ENCODE measurements at places on chromosomes 5 and 9.
A peak's percentile ranks its signal among the peaks of the same experiment; 100 is the strongest.

- DNase-seq: no peak
Observed at GRCh38 chr9:133116346-133117231, 4.5 kb downstream of the RALGDS start.

GRCh38 chr9:22084336-22085035 lies 75.4 kb upstream of the CDKN2B start:
- DNase-seq: peak; percentile 24

DNA sequence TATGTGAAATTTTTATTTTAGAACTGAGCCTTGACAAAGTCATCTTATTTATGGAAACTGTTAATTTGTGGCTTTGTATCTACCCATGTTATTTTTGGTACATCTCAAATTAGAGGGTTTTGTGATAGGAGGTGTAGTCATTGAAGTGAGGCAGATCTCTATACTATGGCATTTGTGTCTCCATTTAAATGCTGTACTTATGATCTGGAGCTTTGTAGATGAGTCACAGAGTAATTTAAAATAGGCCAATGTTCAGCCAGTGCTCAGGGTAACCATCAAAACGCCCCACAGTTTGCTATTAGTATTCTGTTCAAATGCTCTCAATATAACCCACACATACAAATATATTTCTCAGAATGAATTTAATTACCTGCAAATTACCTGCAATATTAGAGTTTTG lies 351.5 kb upstream of the KLF9 start:
- DNase-seq: no peak

DNA sequence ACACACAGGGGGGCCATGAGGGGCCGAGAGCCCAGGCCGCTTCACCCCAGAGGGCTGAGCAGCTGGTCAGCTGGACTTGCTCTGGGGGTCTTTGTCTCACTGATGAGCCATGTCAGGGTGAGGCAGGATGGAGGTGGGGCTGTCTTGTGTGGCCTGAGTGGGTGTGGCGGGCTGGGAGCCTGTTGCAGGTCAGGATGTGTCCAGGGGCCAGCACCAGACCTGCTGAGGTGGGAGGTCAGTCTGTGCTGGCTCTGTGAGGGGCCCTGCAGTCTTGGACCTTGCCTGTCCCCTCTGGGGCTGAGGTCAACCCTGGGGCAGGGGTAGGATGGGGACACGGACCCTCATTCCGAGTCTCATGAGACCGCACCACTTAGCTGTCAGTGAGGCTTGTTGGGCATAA lies 56.9 kb downstream of the RXRA start:
- no peak for DNase-seq

DNA sequence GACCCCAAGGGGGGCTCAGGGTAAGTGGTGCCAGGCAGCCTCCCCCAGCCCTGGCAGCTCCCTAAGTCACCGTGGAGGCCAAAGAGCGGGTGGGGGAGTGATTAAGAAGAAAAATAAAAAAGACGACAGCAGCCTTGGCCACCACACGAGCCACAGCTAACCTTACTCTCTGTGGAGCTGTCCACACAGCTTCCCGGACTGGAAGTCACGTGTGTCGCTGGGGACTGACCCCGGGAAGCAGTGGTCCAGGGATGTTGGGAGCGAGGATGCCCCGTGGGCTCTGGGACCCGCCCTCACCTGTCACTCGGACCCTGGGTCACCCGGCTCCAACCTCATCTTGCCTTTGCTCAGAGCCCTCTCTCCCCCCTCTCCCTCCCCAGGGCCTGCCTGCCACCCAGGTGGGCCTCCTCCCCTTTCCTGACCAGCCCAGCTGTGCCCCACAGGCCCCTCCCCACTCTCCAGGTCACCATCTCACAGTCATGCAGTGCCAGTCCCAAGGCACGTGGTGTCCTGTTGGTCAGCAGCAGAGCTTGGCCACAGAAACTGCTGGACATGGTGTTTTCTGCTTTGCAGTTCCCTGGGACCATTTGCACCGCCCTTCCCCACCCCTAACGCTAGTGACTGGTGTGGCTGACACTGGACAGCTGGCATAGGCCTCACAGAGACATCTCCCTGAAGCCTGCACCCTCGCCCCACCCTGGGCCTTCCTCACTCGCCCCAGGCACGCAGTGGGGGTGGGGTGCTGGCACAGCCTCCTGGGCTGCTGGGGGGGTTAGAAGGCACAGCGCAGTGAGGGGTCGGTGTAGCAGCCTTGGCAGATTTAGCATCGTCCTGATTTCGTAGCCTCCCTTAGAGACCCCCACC lies 9.8 kb upstream of the EXOC3 start:
- no peak for DNase-seq

DNA sequence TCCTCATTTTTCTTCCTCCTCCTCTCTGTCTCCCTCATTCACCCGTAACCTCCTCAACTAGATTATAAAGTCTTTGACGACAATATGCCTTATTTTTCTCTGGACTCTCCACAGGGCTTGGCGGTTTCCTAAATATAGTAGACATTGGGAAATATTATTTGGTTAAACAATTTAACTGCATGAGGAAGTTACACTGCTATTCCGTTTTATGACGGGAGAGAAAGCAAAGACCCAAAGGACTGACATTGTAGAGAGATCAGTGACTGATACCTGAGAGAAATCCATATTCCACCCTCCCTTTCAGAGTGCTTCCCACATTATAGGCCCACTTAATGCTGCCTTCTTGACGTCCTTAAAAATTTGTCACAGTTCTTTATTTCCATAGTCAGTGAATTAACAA lies 51.2 kb downstream of the GDA start:
- DNase-seq: no peak

DNA sequence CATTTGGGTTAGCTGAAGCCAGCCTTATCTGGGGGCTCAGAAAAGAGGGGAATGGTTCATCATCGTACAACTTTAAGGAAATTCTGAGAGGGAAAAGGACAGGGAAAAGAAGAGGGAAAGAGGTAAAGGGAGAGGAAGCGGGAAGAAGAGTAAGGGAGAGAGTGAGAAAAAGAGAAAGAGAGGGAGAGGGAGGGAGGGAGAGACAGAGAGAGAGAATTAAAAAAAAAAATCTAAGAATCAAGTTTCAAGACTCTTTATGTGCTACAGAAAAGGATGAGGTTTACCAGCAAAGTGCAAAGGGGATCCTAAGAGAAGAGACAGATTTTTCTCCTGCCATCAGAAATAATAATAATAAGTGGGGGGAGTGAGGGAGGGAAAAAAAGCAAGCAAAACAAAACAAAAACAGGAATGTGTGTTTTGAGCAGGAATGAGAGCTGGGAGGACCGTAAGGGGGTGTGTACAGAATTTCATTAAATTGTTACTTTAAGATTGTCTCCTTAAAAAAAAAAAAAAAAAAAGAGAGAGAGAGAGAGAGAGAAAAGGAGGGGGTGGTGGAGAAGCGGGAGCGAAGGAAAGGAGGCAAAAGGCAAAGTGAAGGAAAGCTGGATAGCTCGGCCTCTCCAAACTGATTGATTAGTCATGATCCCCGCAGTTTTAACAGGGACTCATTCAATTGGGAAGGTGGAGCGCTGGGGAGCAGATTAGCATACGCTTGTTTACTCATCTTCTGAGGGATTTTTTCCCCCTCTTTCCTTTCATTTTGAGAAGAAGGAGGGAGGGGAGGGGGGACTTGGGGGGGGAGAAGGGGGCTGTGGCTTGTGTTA lies 438 bp upstream of the PAPPA start:
- DNase-seq: peak; percentile 39

DNA sequence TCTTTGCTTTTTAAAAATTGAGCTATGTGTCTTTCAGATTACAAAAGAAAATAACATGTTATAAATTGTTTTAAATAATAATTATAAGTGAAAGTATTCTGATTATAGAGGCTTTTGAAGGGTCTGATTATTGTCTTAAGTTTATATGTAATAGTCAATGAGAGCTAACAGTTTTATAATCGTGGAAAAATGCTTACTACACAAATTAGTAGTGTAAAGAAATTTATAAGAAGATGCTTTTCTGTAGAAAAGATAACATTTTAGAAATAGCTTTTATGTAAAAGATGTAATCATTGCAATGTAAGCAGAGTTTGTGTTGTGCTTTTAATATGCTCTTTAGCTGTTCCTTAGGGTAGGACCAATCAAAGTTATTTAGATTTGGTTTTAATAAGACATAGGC lies 18.6 kb downstream of the RBM27 start:
- DNase-seq: no peak

- DNase-seq: no peak
Observed at GRCh38 chr9:1002678-1003077, 26.2 kb downstream of the DMRT3 start.

DNA sequence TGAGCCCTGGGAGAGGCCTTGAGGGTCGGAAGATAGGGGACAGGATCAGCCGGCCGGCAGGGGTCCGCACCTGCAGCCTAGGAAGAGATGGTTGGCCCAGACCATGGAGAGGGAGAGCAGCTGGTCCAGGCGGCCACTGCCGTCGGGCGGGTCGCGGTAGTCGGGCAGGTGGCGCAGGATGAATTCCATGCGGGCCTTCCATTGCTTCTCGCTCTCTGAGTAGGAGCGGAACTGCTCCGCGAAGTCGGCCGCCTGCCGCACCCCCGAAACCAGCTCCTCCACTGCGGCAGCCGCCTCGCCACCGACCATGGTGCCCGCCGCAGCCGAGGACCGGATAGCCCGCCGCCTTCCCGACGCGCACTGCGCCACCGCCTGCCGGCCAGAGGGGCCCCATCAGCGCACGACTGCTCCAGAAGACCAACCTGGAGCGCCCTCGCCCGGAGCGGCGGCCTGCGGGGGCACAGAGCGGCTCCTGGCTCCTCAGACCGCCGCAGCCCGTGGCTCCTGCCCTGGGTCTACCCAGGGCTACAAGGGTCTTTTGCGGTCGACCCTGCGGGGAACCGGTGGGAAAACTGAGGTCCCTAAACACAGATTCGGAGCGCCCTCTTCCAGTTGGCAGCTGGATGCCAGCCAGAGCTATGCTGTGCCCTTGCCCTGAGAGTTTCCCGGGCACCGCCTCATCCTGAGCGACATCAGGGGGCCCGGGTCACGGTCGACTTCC lies at the start of gene CDKN2AIPNL:
TSS of gene CDKN2AIPNL (minus strand) at position 336 of the 721 bp plus-strand sequence. CDS start at position 309, 27 bp downstream.
- DNase-seq: peak; percentile 63

DNA sequence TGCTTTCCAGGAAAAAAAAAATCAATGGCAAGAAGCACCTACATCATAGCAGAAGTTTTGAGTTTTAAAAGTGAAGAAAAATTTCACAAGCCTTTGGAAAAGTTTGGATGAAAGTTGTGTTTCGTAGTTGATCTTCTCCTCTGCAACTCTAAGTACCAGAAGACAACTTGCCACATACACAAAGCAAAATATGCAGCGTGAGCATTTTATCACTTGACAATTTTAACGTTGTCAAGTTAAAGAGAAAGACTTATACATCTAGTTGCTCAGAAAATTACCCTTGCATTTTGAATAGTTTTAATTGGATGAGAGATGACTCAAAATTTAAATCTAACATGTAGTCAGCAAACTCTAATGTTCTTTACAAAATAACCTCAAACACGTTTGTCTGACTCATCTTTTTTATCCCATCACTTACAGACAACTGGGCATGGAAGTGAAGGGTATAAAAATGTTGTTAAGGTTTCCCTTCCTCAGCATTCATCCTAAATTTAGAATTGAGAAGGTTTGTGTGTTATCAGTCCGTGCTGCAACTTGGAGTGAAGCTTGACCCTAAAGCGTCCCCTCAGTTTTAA lies 213.4 kb downstream of the MARCHF11 start:
- DNase-seq: no peak

GRCh38 chr5:102796009-102796408 lies 40.9 kb downstream of the PAM start:
- no peak for DNase-seq

GRCh38 chr9:6723881-6724420 lies 33.8 kb upstream of the KDM4C start:
- DNase-seq: no peak

GRCh38 chr5:149834246-149834855 lies 104.2 kb downstream of the PPARGC1B start:
- DNase-seq: peak; percentile 11

DNA sequence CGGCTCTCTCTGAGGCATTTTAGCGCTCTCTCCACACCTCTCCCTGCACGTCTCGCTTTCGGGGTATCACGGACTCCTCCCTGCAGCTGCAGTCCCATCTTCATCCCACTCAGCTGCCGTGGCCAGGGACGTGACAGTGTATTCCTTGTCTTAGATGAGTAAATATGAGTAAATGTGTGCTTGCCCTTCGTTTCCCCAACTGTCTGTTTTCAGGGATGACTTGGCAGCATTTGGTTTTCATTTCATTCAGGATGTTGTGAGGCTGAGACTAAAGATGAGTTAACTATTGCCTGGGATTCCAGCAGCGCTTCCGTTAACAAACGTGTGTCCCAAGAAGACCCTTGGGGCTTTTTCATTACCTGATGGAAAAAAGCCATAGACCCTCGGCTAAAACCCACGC lies 29.5 kb downstream of the GDNF start:
- DNase-seq: no peak

GRCh38 chr5:98416541-98416940 lies 356.9 kb upstream of the RGMB start:
- no peak for DNase-seq

DNA sequence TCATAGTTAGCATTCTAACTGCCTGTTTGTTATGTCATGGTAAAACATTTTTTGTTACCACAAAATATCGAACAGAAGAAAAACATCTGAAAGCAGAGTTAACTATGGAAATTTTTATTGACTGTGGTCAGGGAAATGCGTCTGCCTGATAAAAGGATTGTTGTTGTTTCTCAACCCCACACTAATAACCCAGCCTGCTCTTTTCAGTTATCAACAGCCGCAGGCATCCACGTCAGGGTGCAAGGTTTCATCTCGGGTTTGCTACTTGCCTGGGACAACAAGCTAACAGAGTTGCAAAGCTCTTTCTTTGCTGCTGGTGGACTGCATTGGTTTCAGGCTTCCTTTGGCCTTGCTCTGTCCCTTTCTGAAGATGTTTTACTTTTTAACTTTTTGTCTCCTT lies 969.2 kb downstream of the CDH18 start:
- DNase-seq: no peak

DNA sequence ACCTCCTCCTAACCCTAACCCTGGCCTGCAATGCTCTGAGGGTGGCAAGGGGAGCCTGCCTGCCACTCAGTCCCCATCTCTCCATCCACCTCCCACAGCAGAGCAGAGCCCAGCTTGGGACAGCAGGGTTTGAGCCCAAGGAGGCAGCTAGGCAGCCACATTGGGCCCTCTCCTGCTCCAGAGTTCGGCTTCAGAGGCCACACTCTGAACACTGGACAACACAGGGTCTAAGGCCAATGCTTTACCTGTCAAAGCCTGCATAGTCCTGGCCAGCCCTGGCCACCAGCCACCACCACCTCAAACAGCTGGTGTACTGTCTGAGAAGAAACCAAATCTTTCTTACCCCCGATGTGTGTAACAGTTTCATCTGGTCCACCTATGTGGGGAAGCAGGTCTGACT lies 5.2 kb downstream of the BICD2 start:
- no peak for DNase-seq

DNA sequence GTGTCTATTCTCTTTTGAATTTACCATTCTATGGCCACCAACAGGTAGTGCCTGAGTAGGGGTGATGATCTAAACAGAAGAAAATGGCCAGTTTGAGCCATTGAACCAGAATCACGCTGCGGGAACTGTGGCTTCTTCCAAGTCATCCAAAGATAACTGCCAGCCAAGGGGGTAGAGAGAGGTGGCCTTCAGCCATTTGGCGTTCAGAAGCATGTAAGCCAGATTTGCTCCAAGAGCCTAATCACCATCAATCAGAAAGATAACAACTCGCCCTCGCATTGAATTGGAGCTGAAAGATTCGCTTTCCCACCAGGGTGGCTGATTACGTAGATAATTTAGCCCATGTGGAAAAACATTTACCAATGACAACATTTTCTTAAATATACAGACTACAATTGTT lies 1302.7 kb upstream of the DMAC1 start:
- no peak for DNase-seq

GRCh38 chr9:72856972-72857623 lies 95.8 kb downstream of the ALDH1A1 start:
- no peak for DNase-seq
